T1000 (cell line): ENCODE measurements at places on chromosomes 6 and 20.

DNA sequence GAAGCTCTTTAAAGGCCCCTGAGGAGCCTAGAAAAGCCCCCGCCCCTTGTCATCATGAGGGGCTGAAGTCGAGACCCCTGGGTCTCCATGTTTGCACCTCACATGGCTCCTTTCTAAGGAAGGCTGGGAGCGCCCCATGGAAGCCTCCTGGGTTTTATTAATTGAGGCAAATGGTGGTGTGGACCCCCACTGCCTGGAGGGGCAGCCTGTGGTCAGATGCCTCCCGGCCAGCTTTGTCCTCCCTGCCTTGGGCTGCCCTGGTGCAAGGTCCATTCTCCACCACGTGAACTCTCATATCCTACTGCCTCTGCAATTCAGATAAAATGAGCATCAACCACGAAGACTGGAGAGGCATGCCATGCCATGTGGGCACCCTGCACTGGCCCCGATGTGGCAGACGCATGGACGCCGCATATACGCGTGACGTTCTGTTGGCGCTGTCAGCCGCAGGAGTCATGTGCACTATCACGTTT is 295.5 kb downstream of the TAF4 start:
- DNase-seq = no peak

GRCh38 chr6:160082627-160083026 is 39.0 kb upstream of the SLC22A1 start:
- DNase-seq = no peak

DNA sequence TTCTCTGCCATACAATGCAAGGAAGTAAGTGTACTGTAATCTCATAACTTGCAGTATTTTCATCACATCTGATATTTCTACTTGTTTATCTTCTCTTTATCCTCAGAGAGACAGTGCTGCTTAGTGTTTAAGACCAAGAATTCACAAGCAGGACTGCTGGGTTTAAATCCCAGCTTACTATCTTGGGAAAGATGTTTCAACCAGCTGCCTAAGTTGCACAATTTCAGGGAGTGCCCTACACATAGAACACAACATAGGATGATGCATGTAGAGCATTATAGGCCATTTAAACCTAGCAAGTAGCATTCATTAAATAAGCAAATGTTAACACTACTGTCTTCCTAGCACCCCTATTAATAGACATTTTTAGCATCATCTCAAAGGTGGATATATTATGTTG is 205.2 kb upstream of the CEP162 start:
- DNase-seq = no peak

DNA sequence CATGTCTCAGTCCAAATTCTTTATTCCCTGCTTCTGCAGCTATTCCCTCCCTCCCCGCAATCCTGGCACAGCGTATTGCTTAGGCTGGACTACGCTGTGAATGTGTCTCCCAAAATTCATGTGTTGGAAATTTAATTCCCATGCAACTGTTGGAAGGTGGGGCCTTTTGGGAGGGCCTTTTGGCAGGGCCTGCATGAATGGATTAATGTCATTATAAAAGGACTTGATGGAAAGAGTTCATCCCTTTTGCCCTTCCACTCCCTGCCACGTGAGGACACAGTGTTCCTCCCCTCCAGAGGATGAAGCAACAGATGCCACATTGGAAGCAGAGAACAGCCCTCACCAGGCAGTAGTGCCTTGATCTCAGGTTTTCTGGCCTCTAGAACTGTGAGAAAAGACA is 20.4 kb upstream of the NOTCH4 start:
- DNase-seq = no peak

DNA sequence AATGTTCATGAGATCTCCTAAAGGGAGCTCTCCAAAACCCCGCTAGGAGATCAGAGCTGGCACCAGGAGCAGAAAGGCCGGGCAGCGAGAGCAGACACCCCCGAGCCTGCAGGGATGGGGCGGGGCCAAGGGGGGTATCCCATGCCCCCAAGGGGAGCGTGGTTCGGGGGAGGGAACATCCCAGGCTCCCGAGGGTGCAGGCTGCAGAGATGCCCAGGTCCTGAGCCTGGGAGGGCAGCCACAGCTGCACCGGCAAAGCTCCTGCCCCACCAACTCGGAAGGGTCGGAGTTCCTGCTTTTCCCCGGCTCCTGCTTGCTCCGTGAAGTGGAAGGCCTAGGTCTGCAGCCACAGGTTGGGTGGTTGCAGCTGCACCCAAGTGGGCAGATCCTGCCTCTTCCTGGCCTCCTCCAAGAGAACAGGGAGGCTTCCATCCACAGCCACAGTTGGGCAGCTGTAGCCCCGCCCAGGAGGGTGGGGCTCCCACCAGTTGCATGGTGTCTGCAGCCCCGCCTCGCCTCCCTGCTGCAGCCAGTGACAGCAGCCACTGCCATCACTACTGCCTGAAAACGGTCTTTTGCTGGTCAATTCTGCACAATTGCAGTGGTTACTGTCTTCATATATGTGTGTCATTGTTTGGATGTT is 13.4 kb upstream of the GMNN start:
- no peak for DNase-seq

DNA sequence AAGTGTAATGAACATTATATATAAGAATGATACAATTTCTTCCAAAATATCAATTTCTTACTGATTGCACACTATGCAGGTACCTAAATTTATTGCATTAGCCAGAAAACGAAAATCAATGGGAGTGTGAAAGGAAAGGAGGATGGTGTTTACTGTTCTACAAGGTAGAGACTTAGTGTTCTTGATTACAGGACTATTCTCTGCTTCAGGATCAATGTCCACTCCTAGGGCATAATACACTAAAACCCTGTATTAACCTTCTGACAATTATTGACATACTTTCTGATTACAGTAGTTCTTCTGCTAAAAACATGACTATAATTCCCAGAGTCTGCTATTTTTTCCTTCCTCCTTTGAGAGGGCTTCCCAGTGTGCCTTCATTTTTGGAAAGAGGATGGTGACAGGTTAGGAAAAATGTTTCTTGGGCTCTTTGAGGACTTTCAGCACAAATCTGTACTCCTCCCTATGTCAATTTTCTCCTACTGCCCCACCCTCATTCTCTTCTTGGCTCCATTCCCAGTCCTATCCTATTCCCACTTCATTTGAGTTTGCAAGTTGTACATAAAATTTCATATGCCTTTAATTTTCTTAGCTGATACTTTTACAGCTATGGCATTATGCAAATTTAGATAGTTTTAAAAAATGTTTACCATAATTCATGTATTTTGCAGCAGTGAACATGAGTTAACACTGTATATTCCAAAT is 278.9 kb downstream of the CENPW start:
- DNase-seq = no peak

DNA sequence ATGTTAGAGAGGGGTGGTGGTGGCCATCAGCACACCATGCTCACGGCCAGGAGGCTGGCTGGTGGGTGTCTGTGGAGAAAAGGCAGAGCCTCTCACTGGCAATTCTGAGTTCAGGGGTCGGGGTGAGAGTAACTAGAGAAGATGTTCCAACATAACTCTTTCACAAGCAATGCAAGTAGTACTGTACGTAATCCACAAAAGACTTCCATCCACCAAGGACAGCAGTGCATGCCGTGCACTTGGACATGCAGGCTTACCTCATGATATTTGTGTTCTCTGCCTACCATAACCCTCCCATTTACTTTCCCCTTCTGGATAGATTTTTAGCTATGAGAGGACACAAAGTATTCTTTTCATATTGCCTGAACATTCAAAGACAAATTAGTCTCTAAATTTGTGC is 51.3 kb downstream of the DCBLD1 start:
- DNase-seq = no peak

GRCh38 chr20:6966721-6967120 is 199.2 kb downstream of the BMP2 start:
- no peak for DNase-seq

GRCh38 chr6:20444786-20445271 is 43.1 kb downstream of the E2F3 start:
- DNase-seq = no peak

GRCh38 chr6:39319621-39320362 is 2.7 kb downstream of the KCNK16 start:
- DNase-seq = no peak

- DNase-seq = no peak
Observed at GRCh38 chr20:12528104-12528503, 480.7 kb upstream of the SPTLC3 start.

- no peak for DNase-seq
Observed at GRCh38 chr6:4848382-4849068, 72.3 kb downstream of the CDYL start.

DNA sequence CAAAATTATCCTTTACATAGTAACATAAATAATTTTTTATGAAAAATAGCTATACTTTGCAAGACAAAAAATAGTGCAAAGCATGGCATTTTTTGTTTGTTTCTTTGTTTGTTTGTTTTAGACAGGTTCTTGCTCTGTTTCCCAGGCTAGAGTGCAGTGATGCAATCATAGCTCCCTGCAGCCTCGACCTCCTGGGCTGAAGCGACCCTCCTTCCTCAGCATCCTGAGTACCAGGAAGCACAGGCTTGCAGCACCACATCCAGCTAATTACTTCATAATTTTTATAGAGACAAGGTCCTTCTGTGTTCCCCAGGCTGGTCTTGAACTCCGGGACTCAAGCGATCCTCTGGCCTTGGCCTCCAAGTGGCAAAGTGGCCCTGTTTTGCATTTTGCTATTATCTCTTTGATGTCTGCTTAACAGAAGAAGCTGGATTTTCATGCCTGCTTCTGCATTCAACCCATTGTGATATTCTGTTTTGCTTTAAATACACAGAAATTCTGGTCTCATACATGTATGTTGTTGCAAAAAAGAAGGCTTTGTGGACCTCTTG is 49.4 kb upstream of the ZMYND8 start:
- no peak for DNase-seq

- DNase-seq = no peak
Observed at GRCh38 chr6:5423251-5423650, 161.9 kb downstream of the FARS2 start.

GRCh38 chr6:6390849-6391602 is 70.6 kb upstream of the F13A1 start:
- no peak for DNase-seq

GRCh38 chr20:16352321-16352720 is 220.9 kb downstream of the KIF16B start:
- no peak for DNase-seq

DNA sequence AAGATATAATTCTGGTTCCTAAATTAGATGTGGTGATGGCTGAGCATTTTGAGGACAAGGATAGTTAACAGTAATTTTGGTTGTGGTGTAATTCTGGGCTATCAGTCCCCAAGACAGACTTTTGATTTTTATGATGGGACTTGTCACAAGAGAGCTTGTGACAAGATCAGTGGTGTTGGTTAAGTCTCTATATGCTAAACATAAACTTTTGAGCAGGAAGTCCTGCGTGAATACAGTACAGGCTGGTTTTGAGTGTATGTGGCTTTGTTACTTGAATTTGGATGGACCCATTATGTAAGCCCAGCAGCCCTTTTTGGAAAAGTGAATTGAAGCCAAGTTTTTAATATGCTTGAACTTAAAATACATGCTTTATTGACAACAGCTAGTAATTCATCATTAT is 38.9 kb downstream of the HECA start:
- DNase-seq = no peak
